Natural killer cell (primary cell): ENCODE measurements at places on chromosomes 1 and 21. TPM values are rescaled to one million over a fixed set of nuclear protein-coding genes. Genes with fewer than 3 reads are reported as not detected.

DNA sequence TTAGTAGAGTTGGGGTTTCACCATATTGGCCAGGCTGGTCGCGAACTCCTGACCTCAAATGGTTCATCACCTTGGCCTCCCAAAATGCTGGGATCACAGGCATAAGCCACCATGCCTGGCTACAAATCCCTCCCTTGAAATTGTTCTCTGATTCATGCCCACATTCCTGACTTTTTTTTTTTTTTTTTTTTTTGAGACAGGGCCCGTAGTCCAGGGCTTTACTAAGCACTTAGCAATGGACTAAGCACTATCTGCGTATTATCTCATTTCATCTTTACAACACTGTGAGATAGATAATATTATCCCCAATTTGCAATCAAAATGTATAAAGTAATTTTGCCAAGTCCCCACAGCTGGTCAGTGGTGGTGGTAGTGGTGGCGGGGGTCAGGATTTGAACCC, 58.9 kb downstream of the VWA5B1 start:
- H3K36me3 ChIP-seq, result no peaks in the 10 kb centered on the region
- peaks cover 6% of the 10 kb centered on the region for H3K27me3 ChIP-seq
- no peak overlapping the region for H3K27ac ChIP-seq

GRCh38 chr21:42392731-42393442, 3.0 kb downstream of the TMPRSS3 start:
- DNase-seq, result peak; percentile 72
- no peak overlapping the region for H3K27ac ChIP-seq
- no peak overlapping the region for H3K4me3 ChIP-seq
- H3K4me1 ChIP-seq, result peaks cover 17% of the 10 kb centered on the region
- no peaks in the 10 kb centered on the region for H3K27me3 ChIP-seq
- no peaks in the 10 kb centered on the region for H3K36me3 ChIP-seq

DNA sequence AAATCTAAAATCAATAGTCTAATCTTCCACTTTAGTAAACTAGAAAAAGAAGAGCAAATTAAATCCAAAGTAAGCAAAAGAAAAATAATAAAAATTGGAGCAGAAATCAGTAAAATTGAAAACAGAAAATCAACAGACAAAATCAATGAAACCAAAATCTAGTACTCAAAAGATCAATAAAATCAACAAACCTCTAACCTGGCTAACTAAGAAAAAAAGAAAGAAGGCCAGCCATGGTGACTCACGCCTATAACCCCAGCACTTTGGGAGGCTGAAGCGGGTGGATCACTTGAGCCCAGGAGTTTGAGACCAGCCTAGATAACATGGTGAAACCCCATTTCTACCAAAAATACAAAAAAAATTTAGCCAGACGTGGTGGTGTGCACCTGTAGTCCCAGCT, 22.8 kb downstream of the PDIK1L start:
- no peaks in the 10 kb centered on the region for H3K4me1 ChIP-seq
- no peak overlapping the region for H3K4me3 ChIP-seq
- no peak for DNase-seq
- no peak overlapping the region for H3K27ac ChIP-seq

DNA sequence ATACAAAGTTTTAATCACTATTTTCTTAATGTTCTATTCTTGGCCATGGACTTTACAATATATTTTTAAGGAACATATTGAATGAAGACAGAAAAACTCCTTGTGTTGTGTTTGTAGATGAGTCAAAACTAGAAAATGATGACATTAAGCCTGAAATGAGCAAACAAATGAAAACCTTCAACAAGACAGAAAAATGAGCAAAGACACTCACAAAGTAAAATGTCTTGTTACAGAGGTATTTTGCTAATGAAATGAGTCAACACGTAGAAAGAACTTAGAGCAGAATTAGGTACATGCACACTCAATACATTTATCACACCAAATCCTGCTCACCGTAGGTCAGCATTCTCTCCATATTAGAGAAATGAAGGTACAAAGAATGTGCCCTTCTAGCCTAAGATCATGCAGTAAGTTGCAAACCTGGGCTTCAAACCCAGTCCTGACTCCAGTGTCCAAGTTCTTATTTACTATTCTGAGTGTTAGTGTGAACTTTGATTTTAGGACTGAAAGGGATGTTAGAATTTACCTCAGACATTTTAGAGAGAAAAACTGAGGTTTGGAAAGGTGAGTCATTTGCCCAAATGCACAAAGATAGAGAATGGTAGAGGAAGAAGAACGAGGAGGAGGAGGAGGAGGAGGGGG, 133.9 kb upstream of the SGIP1 start:
- H3K4me1 ChIP-seq, result peaks cover 3% of the 10 kb centered on the region
- no peak overlapping the region for H3K27ac ChIP-seq
- no peaks in the 10 kb centered on the region for H3K27me3 ChIP-seq
- H3K36me3 ChIP-seq, result no peaks in the 10 kb centered on the region
- DNase-seq, result no peak

DNA sequence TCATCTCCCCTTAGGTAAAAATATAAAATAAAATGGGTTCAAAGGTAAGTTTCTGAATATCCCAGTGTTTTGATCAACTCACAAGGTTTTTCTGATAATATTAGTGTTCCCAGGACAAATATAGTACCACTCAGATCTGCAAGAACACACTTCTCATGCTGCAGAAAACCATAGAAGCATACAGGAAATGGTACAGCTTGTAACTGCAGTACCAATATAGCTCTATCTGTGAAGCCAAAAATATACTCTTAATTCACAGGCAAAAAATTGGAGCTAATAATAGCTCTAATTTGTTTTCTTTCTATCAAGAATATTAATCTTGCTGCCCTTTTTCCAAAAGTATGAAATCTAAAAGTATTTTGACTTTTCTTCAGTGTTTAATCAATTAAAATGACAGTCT, 13.2 kb downstream of the VPS45 start:
- no peaks in the 10 kb centered on the region for H3K27me3 ChIP-seq
- H3K4me1 ChIP-seq, result no peaks in the 10 kb centered on the region
- H3K27ac ChIP-seq, result no peak overlapping the region
- H3K36me3 ChIP-seq, result peaks cover 60% of the 10 kb centered on the region
- no peak for DNase-seq

DNA sequence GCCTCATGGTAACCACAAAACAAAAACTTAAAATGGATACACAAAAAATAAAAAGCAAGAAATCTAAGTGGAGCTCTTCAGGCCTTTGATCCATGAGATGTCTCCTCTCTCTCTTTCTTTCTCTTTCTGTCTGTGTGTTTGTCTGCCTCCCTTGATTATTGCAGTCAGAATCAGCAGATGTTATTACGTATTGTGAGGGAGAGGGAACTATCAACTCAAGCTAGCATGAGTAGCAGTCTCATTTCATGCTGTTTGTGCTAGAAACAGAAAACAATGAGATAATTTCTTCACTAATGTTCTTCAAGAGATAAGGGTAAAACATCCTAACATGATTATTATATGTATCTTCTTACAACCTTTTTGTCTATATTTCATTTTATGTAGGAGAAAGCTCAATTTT, 103.7 kb upstream of the PDC start:
- no peaks in the 10 kb centered on the region for H3K4me1 ChIP-seq
- no peak for DNase-seq
- H3K4me3 ChIP-seq, result no peak overlapping the region
- H3K36me3 ChIP-seq, result no peaks in the 10 kb centered on the region
- H3K27me3 ChIP-seq, result no peaks in the 10 kb centered on the region
- H3K27ac ChIP-seq, result no peak overlapping the region

TCEA3 gene
- total RNA-seq, result 0.75 TPM

DNA sequence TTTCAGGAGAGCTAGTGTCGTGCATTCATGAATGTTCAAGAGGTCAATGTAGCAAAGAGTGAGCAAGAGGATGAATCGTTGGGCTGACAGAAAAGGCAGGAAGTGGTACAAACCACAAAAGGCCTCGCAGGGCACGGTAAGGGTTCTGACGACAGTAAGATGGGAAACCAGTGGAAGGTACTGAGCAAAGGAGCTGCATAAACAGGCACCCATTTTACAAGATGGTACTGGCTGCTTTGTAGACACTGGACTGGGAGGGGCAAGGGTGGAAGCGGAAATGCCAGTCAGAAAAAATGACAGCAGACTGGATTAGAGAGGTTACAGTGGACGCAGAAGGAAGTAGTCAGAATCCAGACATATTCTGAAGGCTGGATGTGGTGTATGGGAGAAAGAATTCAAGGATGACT, 123.5 kb downstream of the PTPN14 start:
- peak; percentile 80 for DNase-seq
- peak overlapping the region; percentile 71 for H3K27ac ChIP-seq
- H3K4me3 ChIP-seq, result no peak overlapping the region

DNA sequence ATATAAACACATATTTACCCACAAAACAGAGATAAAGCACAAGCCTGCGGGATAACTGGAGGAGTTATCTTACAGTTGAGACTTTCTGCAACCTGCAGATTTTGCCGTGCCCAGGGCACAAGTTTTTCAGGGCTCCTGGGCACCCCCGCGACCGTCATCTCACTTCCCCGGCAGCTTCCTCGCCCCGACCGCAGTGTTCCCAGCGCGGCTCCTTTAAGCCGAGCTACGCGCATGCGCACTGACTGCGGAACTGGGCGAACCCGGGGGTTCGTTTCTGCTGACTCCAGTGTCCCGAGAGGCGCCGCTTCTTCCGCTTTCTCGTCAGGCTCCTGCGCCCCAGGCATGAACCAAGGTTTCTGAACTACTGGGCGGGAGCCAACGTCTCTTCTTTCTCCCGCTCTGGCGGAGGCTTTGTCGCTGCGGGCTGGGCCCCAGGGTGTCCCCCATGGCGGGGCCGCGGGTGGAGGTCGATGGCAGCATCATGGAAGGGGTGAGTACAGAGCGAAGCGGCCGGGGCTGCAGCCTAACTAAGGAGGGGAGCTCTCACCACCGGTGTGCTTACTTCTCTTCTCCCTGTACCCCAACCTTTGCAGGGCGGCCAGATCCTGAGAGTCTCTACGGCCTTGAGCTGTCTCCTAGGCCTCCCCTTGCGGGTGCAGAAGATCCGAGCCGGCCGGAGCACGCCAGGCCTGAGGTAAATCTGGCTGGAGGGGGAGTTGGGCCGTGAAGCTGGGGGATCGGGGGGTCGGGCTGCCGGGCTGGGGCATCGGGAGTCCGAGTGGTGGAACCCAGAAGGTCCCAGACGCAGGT, at the start of gene RTCA:
Gene RTCA (plus strand): TSS at position 286 of the 810 bp plus-strand sequence. CDS start 160 bp downstream, at position 446.
- H3K36me3 ChIP-seq, result peaks cover 29% of the 10 kb centered on the region
- peak within 1 kb of the TSS; percentile 77 for H3K27ac ChIP-seq
- H3K4me3 ChIP-seq, result peak within 1 kb of the TSS; percentile 86
- DNase-seq, result peak; percentile 99
- no peaks in the 10 kb centered on the region for H3K27me3 ChIP-seq

UBXN11 gene
- 31.7 TPM for total RNA-seq

APH1A gene
- 153 TPM for total RNA-seq

GPR161 gene
- total RNA-seq, result not detected

CCDC27 gene
- not detected for total RNA-seq

DNA sequence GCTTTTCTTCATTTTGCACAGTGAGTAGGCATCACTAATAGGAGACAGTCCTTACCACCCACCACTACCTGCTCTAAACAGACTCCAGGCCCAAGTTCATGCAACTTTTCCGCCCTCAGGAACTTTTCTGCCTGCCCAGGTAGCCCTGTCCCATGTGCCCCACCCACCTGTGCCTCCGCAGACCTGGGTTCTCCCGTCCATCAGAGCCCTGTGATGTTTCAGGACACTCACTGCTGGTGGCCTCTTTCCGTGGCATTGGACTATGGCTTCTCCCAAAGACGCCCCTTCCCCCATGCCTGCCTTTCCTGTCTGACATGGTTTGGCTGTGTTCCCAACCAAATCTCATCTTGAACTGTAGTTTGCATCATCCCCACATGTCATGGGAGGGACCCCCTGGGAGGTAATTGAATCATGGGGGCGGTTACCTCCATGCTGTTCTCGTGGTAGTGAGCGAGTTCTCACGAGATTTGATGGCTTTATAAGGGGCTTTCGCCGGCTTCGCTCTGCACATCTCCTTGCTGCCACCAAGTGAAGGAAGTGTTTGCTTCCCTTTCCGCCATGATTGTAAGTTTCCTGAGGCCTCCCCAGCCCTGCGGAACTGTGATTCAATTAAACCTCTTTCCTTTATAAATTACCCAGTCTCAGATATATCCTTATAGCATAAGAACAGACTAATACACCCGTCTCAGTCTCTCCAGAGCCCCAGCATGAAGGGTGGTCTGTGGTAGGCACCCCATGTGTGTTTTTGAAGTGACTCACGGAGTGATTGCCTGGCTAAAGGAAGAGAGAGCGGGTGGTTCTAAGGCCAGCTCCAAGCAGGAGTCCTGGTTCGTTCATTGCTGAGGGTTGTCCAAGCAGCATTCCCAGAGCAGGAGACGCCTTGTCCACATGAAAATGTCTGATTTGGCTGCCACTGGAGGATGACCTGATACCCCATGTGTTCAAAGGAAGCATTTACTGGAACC, 86.0 kb upstream of the ZBTB40 start:
- DNase-seq, result no peak
- H3K27ac ChIP-seq, result no peak overlapping the region
- no peaks in the 10 kb centered on the region for H3K4me1 ChIP-seq
- H3K36me3 ChIP-seq, result no peaks in the 10 kb centered on the region
- no peak overlapping the region for H3K4me3 ChIP-seq
- H3K27me3 ChIP-seq, result no peaks in the 10 kb centered on the region

LRRC3 gene
- total RNA-seq, result 0.50 TPM

- H3K4me1 ChIP-seq, result peaks cover 74% of the 10 kb centered on the region
- H3K36me3 ChIP-seq, result no peaks in the 10 kb centered on the region
- no peaks in the 10 kb centered on the region for H3K27me3 ChIP-seq
- H3K4me3 ChIP-seq, result no peak overlapping the region
Measured at GRCh38 chr1:30759718-30760281, 2.2 kb upstream of the LAPTM5 start.

- peaks cover 24% of the 10 kb centered on the region for H3K36me3 ChIP-seq
- peaks cover 13% of the 10 kb centered on the region for H3K4me1 ChIP-seq
- H3K27ac ChIP-seq, result peak overlapping the region; percentile 71
- no peak for DNase-seq
- peak overlapping the region; percentile 88 for H3K4me3 ChIP-seq
- H3K27me3 ChIP-seq, result no peaks in the 10 kb centered on the region
Measured at GRCh38 chr1:11098931-11099309, 749 bp downstream of the EXOSC10 start.

DNA sequence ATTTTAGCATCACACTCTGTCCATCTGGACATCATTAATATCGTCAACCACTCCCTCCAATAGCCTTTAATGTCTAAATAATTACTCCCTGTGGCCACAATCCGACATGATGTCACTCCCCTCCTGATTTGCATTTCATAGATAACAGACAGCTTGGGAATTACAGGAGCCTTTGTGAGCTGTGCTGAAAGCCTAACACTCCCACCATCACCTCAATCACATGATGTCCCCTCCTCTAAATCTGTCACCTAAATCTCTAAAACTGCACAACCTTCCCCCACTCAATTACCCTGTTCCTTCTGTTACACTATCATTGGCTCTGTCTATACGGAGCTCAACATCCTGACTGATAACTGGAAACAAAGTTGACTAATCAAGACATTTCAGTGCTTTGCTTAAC, 14.3 kb downstream of the NHLH2 start:
- H3K4me3 ChIP-seq, result no peak overlapping the region
- no peak for DNase-seq
- peaks cover 7% of the 10 kb centered on the region for H3K4me1 ChIP-seq
- peaks cover 18% of the 10 kb centered on the region for H3K27me3 ChIP-seq
- H3K27ac ChIP-seq, result no peak overlapping the region

DNA sequence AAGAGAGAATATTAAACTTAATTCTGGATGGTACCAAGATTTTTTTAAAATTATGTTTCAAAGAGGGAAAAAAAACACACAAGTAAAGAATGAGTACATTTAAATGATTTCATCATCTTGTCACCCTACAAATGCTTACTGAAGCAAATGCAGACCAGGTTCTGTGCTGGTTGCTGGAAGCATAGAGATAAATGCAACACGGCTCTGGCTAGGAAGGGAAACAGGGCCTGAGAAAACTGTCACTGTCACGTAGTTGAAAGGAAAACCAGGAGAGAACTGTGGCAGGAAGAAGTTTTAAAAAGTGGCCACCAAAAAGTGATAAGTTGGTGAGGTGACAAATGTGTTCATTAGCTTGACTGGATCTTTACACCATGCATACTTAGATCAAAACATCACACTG, 336.9 kb upstream of the NFIA start:
- no peak for DNase-seq
- H3K36me3 ChIP-seq, result no peaks in the 10 kb centered on the region
- no peaks in the 10 kb centered on the region for H3K4me1 ChIP-seq
- H3K27ac ChIP-seq, result no peak overlapping the region
